NCI-H446 treated with DMSO at 0.1 percent for 48 hours (cell line): ENCODE measurements at places on chromosomes 4 and X.

DNA sequence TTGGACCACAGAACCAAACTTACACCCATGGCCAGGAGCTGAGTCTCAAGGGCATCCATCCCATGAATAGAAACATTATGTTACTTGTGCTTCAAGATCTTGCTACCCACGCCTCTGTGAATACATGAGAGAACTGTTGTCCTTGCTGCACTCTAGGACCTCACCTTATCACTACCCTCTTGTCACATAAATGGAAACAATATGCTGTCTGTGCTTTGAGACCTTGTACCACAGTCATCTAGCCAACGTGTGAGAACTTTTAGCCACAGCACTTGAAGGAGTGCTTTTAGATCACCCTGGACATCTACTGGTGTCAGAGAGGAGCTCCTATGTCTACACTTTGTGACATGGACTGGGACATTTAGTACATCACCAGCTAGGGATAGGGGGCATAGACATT, 30.7 kb upstream of the HUWE1 start:
- no peak for DNase-seq

DNA sequence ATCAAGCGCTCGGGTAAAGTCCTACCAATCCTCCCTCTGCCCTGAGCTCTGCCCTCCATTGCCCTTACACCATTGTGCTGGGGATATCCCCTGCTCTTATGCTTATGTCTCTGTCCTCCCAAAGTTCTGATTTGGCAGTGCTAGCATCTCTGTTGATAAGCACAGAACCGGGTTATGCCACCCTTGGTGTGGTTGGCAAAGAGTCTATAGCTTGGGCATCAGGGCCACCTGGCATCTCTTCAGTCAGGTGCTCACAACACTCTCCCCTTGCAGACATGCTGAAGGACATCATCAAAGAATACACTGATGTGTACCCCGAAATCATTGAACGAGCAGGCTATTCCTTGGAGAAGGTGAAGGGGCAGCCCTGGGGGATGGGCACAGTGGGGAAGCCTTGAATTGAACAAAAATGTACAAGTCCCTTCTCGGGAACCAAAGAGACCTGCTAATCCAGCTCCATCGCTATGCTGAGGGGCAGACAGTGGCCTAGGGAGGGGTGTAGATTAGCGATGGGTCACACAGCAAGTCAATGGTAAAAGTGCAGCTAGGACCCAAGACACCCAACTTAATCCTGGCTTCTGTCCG, 3.8 kb downstream of the MAGED2 start:
- DNase-seq: no peak

DNA sequence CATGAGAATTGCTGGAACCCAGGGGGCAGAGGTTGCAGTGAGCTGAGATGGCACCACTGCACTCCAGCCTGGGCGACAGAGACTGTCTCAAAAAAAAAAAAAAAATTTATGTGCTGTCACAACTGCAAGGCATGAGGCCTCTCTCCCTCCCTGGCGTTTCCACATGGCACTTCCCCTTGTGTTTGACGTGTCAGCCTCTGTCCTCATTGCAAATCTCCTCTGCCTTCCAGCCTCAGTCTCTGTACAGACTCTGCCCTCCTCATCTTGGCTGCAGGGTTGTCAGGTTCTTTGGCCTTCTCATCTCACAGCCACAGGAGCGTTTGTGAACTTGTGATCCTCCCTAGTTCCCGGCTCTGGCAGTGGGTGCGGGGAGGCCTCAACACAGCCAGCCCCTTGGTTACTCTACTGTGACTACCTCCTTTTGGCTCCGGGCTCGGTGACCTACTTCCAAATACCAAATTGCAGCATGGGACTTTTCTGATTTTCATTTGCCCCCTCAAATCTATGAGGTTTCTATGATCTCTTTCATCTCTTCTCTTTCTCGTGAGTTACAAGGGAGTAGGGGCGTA, 250.0 kb downstream of the CBR4 start:
- DNase-seq: no peak

DNA sequence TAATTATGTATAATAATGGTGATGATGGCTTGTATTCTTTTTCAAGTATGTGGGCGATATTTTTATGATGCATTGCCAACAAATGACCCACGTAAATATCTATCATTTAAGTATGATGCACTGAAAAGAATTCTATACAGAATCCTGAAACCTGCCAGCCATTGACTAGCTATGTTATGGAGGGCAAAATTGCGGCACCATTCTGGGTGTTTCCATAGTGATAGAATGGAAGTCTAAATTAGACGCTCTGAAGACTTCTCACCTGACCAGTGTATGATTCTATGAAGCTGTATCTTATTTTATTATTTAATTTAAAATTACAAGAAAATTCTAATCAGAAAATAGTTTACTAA, 677 bp upstream of the CENPC start:
- no peak for DNase-seq

DNA sequence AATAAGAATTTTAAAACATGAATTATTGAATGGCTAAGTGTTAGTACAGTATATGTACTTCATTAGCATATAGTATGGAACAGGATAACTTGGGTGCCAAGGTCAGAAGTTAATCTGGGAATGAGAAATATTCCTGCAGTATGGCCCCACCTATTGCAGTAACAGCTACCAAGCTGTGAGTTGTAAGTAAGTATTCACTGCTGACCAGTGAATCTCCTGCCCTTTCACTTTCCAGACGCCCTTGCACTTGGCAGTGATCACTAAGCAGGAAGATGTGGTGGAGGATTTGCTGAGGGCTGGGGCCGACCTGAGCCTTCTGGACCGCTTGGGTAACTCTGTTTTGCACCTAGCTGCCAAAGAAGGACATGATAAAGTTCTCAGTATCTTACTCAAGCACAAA, 105.1 kb downstream of the NFKB1 start:
- DNase-seq: no peak

DNA sequence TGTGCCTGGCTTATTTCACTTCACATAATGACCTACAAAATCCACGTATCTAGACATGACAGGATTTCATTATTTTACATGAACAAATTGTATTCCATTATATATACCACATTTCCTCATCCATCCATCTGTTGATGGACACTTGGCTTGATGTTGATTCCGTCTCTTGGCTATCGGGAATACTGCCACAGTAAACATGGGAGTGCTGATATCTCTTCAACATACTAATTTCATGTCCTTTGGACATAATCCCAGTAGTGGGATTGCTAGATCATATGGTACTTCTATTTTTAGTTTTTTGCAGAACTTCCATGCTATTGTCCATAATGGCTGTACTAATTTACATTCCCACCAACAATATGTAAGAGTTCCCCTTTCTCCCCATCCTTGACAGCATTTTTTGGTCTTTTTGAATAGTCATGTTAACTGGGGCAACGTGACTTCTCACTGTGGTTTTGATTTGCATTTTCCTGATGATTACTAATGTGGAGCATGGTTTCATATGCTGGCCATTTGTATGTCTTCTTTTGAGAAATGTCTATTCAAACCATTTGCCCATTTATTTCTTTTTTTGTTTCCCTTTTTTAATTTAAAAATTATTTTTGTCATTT, 68.9 kb downstream of the HTRA3 start:
- no peak for DNase-seq

GRCh38 chr4:47432749-47433148, 30.8 kb downstream of the COMMD8 start:
- no peak for DNase-seq

- no peak for DNase-seq
Measured at GRCh38 chr4:75629239-75629638, 1.1 kb downstream of the CDKL2 start.

- DNase-seq: no peak
Measured at GRCh38 chrX:19689170-19689779, 174.0 kb upstream of the MAP3K15 start.

GRCh38 chr4:40619600-40619999, 10.1 kb downstream of the RBM47 start:
- DNase-seq: no peak

- DNase-seq: no peak
Measured at GRCh38 chrX:27350476-27350875, 112.7 kb downstream of the PPP4R3C start.

GRCh38 chrX:71109051-71109450, 2.3 kb downstream of the IL2RG start:
- DNase-seq: no peak

DNA sequence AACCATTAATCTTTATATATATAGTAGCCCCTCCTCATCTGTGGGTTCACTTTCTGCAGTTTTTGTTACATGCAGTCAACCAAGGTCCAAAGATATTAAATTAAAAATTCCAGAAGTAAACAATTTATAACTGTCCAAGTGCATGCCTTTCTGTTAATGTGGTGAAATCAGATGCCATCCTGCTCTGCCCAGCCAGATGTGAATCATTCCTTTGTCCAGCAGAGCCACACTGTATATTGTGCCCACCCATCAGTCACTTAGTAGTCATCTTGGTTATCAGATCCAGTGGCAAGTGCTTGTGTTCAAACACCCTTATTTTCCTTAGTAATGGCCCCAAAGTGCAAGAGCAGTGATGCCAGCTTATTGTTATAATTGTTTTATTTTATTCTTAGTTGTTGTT, 17.2 kb upstream of the PRDM5 start:
- no peak for DNase-seq

DNA sequence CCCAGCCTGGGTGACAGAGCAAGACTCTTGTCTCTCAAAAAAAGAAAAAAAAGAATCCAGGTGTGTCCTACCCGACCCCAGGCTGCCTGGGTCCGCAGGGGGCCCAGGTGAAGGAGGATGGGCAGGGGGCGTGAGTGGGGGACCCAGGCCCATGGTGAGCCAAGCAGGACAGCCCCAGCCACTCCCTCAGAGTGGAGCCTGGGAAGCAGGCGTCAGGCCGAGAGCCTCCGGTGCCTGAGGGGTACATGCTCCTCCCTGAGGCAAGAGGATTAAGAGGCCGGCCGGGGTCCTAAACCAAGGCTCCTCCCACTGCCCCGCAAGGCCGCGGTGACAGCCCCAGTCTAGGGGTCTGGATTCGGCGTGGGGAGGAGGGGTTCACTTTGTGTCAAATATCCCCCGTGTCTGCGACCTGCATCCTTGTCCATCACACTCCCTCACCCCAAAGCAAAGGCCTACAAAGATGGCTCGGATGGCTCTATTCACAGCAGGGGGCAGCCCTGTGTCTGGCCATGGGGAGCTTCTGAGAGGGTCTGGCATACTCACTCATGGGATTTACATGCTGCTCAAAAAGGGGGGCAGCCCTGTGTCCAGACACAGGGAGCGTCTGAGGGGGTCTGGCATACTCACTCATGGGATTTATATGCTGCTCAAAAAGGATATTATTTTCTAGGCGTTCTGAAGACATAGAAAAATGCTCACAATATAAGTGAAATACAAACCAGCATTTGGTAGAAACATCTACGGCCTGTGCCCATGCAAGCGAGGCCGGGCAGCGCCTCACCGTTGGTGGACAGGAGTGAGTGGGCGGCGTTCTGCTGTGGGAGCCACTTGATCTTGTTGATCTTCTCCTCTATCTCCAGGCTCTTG, 94.6 kb downstream of the PPP2R2C start:
- no peak for DNase-seq

- DNase-seq: no peak
Measured at GRCh38 chrX:131677655-131678628, 134.1 kb downstream of the OR13H1 start.

- DNase-seq: no peak
Measured at GRCh38 chr4:56742080-56742871, 61.2 kb upstream of the HOPX start.

GRCh38 chr4:184937745-184938144, 80.5 kb upstream of the HELT start:
- no peak for DNase-seq

- no peak for DNase-seq
Measured at GRCh38 chr4:70892086-70892769, 9.9 kb upstream of the MOB1B start.

DNA sequence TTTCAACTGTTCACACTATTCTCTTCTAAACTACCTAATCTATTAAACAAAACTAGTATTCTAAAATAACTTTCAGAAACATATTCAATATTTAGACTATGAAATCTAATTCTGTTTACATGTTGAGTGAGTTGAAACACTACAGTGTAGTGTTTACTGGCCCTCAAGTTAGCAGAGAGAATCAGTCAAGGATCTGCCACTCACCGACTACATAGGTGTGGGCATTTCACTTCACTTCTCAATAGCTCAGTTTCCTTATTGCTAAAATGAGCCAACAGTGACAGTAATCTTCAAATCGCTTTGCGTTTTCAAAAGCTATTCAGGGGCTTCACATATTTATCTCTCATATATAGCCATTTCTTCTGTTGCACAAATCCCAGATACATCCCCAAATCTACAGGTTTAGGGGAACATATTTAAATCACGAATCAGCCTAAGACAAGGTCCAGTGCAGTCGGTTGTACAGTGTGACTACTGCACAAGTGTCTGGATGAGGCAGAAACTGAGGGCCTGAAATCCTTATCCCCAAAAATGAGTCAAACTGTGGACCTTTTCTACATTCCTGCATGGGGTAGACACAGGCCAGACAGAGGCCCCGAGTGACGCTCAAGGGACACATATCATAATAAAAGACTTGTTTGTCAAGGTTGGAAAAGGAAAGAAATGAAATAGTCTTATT, 129.8 kb downstream of the PPP3CA start:
- DNase-seq: no peak

DNA sequence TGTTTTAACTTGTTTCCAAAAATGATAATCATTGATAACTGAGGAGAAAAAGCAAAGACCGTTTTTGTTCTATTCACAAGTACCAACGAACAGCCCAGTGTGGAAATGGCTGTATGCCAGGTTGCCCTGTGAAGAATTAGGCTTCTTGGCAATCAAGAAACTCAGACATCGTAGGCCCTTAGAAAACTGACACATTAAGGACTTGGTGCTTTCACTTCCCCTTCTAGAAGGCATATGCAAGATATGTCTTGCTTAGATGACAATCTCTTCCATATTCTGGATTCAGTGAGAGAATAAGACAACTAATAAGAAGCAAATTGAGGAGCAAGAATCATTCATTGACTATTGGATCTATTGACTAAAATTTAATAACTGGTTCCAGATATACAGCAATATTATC, 56.6 kb downstream of the ANAPC10 start:
- DNase-seq: no peak

GRCh38 chr4:26181616-26182015, 139.2 kb upstream of the RBPJ start:
- DNase-seq: no peak

GRCh38 chr4:151772274-151772673, 11.5 kb upstream of the GATB start:
- no peak for DNase-seq

DNA sequence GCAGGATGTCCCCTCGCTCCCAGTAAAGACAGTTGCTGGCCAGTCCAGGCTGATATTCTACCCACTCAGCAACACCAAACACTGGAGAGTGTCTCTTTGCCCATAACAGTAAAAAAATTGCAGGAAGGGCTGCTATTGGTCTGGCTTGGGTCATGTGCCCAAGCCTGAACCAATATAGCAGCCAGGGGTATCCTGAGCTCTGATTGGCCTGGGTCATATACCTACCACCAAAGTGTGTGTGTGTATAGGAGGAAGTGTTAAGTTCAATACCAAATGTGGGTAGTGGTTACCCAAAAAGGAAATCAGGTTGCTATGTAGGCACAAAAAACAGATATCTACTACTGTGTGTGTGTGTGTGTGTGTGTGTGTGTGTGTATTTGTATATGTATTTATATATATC, 373.2 kb downstream of the BCOR start:
- no peak for DNase-seq
